ENCODE measurements at places on chromosomes 2 and 18.

DNA sequence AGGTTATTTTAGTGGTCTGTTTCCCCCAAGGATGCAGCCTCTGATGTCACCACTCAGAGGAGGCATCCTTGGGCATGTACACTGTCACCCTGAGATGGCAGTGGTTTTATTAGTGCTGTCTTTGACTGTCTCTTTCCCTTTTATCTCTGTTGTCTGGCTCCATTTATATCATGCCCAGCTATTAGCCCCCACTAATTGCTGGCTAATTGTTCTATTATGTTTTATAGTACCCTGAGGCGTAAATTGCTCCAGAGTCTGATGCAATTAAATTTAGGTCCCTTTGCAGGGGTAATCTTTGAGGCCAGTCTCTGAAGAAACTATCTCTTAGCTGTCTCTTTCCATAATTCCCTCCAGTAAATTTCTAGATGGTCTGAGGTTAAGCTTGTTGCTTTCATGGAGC lies 301.0 kb upstream of the KLHL29 start:
- no peak for DNase-seq

DNA sequence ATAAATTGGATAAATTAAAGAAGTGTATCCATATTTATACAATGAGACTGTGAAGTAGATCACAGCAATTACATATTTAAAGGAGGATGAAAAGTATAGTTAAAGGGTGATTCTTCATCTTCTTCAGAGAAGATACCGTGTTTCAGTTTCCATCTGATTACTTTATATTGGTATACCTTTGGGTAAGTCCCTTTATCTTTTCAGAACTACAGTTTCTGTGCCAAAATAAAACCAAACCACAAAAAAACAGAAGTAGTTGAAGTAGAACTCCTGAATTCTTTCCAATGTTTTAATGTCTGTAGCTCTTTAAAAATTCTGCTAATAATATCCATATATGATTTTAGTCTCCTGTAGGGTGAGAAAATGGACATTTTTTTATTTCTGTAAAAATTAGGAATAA lies 231.2 kb upstream of the LINC00305 start:
- no peak for DNase-seq

DNA sequence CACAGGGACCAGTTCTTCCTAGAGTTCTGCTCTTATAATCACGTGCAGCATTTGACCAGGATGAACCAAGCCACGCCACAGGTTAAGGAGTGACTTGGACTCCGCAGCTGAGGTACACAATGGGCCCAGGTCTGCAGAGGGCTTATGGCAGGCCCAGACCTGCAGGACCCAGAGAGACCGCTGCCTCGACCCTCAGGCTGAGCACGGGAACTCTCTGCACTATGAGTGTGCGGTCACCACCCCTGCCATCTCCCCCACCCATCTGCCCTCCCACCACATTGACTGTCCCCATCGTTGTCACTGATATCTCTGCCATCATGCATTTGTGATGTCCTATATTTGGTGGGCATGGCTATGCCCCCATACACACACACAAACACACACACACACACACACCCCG lies 45.7 kb upstream of the HPCAL1 start:
- no peak for DNase-seq

DNA sequence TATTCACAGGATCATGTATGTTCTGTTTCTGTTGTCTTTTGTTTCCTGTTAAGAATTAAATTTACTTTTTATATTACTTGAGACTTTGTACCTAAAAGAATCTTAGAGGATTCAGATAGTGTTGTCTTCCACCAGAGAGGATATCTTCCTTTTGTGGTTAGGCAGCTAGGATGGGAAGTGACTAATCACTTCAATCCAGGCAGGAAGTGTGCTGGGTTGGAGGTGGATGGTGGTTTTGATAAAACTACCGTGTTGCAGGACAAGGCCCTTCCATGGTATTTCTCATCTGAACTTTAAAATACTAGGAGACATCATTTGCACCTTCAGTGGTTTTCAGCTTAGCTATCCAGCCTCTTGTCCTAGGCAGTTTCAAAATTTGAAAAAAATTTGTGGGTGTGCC lies 728.6 kb upstream of the CDH2 start:
- peak; percentile 10 for DNase-seq

GRCh38 chr2:62194558-62195420 lies 1.1 kb upstream of the B3GNT2 start:
- peak; percentile 11 for DNase-seq

GRCh38 chr2:141513853-141514252 lies 617.0 kb downstream of the LRP1B start:
- no peak for DNase-seq

- no peak for DNase-seq
Measured at GRCh38 chr2:68475110-68475509, 7.7 kb downstream of the APLF start.

- DNase-seq = no peak
Measured at GRCh38 chr2:25529034-25529433, 144.3 kb downstream of the DTNB start.

- no peak for DNase-seq
Measured at GRCh38 chr18:59952283-59953007, 52.6 kb downstream of the PMAIP1 start.

DNA sequence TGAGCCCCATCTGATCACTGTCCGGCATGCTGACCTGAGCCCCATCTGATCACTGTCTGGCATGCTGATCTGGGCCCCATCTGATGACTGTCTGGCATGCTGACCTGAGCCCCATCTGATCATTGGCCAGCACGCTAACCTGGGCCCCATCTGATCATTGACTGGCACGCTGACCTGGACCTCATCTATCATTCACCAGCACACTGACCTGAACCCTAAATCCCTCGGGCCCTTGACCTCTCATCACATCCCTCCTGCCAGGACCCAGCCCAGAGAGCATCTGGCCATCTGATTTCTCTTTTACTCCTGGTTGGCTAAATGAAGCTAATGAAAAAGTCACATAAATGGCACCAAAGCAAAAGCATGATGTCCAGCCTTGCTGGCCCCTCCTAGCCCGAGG lies 207.1 kb downstream of the NDUFA10 start:
- DNase-seq = no peak

GRCh38 chr2:235468978-235469655 lies 24.7 kb upstream of the AGAP1 start:
- DNase-seq = peak; percentile 93

- no peak for DNase-seq
Measured at GRCh38 chr2:37119157-37119556, 34.8 kb downstream of the GPATCH11 start.

DNA sequence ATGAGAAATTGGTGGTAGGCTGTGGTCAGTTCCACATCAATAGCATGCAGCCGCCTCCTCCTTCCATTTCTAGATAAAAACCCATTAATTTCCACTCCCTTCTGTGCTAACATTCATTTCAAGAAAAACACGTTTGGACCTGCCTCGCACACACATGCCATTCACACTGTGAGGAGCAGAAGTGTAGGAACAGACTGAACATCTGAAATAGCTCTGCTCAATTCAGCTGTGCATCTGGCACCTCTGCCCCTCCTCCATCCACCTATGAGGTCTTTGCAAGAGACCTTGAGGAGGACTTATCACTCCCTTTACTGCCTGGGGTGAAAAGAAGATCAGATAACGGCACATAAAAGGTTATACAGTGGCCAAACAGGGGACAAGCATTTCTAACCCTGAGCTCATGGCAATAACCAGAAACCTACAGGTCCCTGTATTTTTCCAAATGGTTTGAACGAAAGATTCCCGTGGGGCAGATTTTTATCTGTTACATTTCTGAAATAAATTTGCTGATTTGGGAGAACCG lies 30.8 kb upstream of the LRP2 start:
- no peak for DNase-seq

GRCh38 chr2:7983451-7983850 lies 698.4 kb upstream of the ID2 start:
- no peak for DNase-seq

- no peak for DNase-seq
Measured at GRCh38 chr2:55807900-55808299, 114.3 kb upstream of the PNPT1 start.

DNA sequence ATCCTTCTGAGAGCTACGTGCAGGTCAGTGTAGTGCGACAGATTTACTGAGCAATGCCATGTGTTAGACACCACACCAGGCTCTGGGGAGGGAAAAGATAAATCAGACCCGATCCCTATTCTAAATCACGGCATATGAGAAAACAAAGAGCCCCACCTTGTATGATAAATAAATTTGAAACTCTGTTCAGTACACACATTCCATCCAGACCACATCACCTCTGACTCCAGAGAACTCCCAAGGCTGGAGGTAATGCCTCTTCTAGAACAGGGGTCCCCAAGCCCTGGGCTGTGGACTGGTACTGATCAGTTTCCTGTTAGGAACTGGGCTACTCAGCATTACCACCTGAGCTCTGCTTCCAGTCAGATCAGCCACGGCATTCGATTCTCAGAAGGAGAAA lies 77.3 kb downstream of the QPCT start:
- peak; percentile 45 for DNase-seq

DNA sequence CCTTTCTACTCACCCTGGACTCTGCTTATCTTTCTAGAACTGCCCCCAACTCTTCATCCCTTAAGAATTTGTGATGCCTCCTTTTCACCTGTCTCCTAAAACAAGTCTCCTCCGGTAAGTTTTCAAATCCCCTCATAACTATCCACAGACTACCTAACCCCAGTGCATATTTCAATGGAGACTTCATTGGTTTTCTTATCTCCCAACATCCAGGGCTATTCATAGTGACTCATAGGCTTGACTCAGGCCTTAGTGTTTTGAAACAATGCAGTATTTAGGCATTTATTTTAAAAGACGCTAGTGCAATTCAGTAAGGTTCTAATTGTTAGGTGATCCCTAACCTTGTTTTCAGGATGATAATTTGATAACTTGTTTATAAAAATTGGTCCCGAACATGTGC lies 399.2 kb downstream of the CPS1 start:
- peak; percentile 11 for DNase-seq

GRCh38 chr2:195450552-195451113 lies 206.4 kb upstream of the SLC39A10 start:
- no peak for DNase-seq

DNA sequence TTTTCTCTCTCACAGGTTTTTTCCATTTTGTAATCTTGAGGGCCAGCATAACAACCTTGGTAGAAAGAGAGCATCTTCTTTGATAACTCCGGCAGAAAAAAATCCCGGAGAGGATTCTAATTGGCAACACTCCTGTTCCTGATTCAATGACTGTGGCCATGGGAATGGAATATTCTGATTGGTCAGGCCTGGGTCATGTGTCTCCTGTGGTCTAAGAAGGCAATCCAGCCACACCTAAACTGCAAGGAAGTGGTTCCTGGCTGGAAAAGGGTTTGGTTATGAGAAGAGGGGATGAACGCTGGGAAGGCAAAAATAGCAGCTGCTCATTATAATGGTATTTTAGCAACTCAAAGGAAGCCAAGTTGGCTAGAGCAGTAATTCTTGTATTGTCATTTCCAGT lies 24.8 kb upstream of the ZNF638 start:
- DNase-seq = peak; percentile 89

GRCh38 chr2:202104286-202104870 lies 31.3 kb downstream of the KIAA2012 start:
- peak; percentile 72 for DNase-seq

DNA sequence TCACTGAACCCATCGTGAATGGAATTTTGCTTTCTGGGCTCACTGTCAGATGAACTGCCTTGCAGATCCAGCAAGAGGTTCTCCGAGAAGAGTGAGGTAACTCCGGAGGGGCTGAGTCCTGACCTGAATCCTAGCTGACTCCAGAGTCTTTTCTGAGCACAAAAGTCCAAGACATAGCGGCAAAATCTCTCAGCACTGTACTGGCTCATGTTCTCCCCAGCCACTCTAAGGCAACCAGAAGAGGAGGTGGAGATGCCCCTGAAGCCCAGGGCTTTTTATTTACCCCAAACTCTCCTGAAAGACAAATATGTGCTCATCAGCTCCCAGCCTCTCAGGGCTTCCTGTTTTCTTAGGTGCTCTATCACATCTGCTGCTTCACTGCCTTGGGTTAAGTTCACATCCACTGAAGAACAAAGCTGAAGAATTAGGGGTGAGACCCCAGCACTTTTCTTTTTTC lies 221.8 kb downstream of the MREG start:
- peak; percentile 27 for DNase-seq

DNA sequence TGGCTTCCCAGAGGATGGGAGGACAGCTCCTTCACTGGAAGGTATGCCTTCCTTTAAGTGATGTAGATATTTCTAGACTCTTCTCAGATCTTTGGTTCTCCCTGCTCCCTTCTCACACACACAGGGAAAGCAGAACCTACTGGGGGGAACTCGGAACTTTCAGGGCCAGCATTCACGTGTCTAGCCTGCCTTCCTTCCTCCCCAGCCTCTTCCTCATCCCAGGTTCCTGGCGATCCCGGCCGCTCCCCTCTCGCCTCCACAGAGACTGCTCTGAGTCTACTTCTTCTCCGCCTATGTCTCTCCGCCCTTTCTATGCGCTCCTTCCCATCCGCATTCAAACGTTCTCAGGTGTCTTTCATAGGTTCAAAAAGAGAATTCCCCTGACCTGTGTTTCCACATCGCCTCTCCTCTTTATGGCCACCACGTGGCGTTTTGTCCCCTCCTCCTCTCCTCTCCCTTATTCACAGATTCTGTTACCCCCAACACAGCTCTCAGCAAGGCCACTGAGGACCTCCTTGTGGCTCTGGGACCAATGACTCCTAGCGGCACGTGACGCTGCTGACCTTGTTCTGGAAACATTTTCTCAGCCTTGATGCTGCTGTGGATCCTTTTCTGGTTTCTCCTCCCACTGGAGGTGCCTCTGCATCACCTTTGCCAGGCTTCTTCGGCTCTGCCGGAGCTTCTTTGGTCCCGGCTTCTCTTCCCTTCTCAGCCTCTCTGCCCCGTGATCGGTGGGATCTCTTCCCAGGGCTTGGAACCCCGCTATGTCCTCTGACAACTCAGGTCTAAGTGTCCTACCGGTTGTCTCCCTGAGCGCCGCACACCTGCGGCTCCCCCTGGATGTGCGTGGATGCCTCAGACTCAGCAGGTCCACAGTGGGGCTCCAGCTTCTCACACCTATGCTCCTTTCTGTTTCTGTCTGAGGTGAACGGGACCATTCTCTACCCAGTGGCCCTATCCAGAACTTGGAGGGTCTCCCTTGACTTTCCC lies 77.5 kb downstream of the VAPA start:
- no peak for DNase-seq

GRCh38 chr2:112304298-112304941 lies 29.0 kb downstream of the ZC3H6 start:
- DNase-seq = no peak

GRCh38 chr18:63763831-63764600 lies 11.2 kb upstream of the SERPINB7 start:
- DNase-seq = peak; percentile 16

DNA sequence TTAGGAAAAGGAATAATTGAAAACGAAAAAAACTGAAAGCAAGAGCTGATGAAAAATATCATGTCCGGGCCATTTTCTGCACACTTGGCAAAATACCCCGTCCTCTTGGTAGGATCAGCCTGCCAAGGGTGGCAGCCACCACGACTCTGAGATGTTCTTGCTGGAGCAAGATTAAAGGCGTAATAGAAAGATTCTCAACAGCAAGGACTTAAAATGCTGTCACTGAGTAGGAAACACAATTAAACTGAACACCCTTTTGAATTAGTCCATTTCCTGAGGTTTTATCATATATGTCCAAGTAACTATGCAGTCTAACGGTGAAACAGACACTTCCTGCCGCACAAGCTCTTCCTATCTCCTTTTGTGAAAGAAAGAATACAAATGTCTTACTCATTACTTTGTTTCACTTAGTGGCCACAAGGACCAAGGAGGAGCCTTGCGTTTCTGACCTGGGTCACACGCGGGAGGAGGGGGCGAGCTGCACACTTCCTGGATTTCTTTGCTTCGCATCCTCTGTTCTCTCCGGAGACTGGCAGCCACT lies 222.7 kb downstream of the PIEZO2 start:
- DNase-seq = peak; percentile 39
